ENCODE measurements at places on chromosomes 1 and 21. TPM values are rescaled to one million over a fixed set of nuclear protein-coding genes. Genes with fewer than 3 reads are reported as not detected.

Gene HSF2BP
- 4.3 TPM for total RNA-seq

Gene AXDND1
- total RNA-seq, result 3.6 TPM

Gene PRKCZ
- 9.6 TPM for total RNA-seq

Gene ID3
- 118 TPM for total RNA-seq

Gene RUNX3
- total RNA-seq, result 0.26 TPM

Gene EDN2
- total RNA-seq, result 3.6 TPM

- peaks cover 10% of the 10 kb centered on the region for H3K36me3 ChIP-seq
- no peak overlapping the region for H3K27ac ChIP-seq
Observed at GRCh38 chr1:100065183-100065968, 67.4 kb downstream of the SASS6 start.

GRCh38 chr21:26587736-26588201 lies 14.7 kb upstream of the CYYR1 start:
- H3K4me1 ChIP-seq, result no peaks in the 10 kb centered on the region
- no peak overlapping the region for H3K27ac ChIP-seq
- H3K27me3 ChIP-seq, result no peaks in the 10 kb centered on the region
- H3K36me3 ChIP-seq, result no peaks in the 10 kb centered on the region

- DNase-seq, result no peak
- H3K27me3 ChIP-seq, result no peaks in the 10 kb centered on the region
- H3K27ac ChIP-seq, result no peak overlapping the region
- H3K4me3 ChIP-seq, result no peak overlapping the region
- H3K4me1 ChIP-seq, result no peaks in the 10 kb centered on the region
Observed at GRCh38 chr1:193368302-193368701, 181.9 kb upstream of the B3GALT2 start.

DNA sequence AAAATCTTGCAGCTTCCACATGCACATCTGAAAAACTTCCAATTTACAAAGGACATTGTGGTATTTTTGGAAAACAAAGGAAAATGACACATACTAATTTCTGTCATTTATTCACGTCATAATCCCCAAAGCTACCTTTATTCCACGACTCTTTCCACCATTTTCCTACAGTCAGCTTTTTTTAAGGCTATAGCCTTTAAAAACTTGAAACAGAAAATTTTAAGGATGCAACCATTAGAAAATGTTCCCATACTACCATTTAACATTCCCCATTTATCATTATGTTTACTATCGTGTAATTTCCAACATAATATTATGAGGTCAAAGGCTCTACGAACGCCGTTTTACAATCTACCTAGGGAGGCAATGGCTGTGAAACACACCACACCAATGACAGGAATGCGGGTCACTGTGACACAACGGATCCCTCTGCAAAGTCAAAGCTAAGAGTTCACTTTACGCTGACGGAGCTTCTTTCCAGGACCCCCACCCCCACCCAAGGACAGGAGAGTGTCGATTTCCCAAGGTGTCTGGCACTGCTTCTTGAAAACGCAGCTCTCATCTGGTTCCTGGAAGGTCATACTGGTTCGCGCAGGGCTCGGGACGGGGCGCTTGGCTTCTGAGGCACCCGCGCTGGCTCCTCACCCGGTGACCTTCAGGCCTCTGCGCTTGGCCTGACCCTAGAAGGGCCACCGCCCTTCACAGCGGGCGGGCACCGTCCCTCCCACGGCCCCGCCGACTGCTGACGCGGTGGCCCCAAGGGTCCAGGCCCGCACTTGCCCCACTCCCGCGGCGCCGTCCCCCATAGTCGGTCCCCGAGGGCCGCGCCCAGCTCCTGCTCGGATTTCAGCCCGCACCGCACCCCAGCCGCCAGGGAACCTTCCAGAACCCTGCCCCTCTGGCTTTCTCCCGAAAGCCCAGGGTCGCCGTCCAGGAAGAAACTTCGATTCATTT lies 50.5 kb upstream of the ATF3 start:
- DNase-seq, result peak; percentile 66
- H3K27ac ChIP-seq, result peak overlapping the region; percentile 66
- peaks cover 16% of the 10 kb centered on the region for H3K4me1 ChIP-seq
- H3K36me3 ChIP-seq, result no peaks in the 10 kb centered on the region
- H3K27me3 ChIP-seq, result no peaks in the 10 kb centered on the region

GRCh38 chr1:9250411-9251381 lies 16.1 kb downstream of the H6PD start:
- no peaks in the 10 kb centered on the region for H3K36me3 ChIP-seq
- peaks cover 52% of the 10 kb centered on the region for H3K4me1 ChIP-seq
- no peak overlapping the region for H3K4me3 ChIP-seq
- H3K27ac ChIP-seq, result peak overlapping the region; percentile 71
- H3K27me3 ChIP-seq, result no peaks in the 10 kb centered on the region
- no peak for DNase-seq

GRCh38 chr1:169368406-169368769 lies 393 bp downstream of the BLZF1 start:
- H3K4me1 ChIP-seq, result peaks cover 16% of the 10 kb centered on the region
- DNase-seq, result peak; percentile 12
- H3K27me3 ChIP-seq, result no peaks in the 10 kb centered on the region

DNA sequence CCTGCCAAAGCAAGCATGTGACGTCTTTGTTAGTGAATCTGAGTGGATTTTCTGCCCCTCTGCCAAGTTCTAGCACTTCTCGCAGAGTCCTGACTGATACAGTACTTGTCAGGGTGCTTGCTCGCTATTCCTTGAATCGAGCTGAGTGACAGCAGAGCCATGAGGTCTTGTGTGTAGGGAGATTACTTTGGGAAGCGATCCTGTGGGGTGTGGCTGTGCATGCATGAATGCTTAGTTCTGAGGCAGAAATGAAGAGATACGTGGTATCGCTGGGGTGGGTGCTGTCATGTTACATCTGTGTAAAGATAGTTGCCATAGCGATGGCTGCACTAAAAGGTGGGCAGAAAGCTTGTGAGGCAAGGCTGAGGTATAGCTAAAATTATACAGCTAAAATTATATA lies 19.3 kb upstream of the DNAJC28 start:
- no peaks in the 10 kb centered on the region for H3K4me1 ChIP-seq
- DNase-seq, result no peak
- no peaks in the 10 kb centered on the region for H3K27me3 ChIP-seq
- H3K36me3 ChIP-seq, result no peaks in the 10 kb centered on the region

- H3K36me3 ChIP-seq, result no peaks in the 10 kb centered on the region
- no peak overlapping the region for H3K4me3 ChIP-seq
- H3K27me3 ChIP-seq, result no peaks in the 10 kb centered on the region
- no peak for DNase-seq
Observed at GRCh38 chr1:212520299-212520698, 87.6 kb downstream of the NENF start.

GRCh38 chr1:94236630-94237290 lies 624 bp downstream of the ARHGAP29 start:
- peak; percentile 47 for DNase-seq
- H3K36me3 ChIP-seq, result no peaks in the 10 kb centered on the region
- H3K4me1 ChIP-seq, result peaks cover 17% of the 10 kb centered on the region
- peak overlapping the region; percentile 90 for H3K27ac ChIP-seq
- peak overlapping the region; percentile 17 for H3K4me3 ChIP-seq
- no peaks in the 10 kb centered on the region for H3K27me3 ChIP-seq

DNA sequence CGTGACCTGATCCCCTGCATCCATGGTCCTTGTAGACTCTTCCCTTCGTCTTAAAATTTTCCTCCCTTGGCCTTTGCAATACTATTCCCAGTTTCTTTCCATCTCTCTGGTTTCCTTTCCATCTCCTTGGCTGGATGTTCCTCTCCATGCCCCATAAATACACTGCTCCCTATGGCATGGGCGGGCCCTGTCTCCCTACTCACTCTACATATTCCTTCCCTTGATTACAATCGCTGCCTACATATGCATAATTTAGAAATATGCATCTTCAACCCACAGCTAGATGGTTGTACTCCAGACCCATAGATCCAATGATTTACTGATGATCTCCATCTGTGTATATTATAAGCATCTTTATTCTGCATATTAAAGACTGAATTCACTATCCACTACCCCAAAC lies 405.0 kb downstream of the NTNG1 start:
- no peaks in the 10 kb centered on the region for H3K27me3 ChIP-seq
- no peak overlapping the region for H3K4me3 ChIP-seq
- H3K27ac ChIP-seq, result no peak overlapping the region
- no peak for DNase-seq
- no peaks in the 10 kb centered on the region for H3K36me3 ChIP-seq
- H3K4me1 ChIP-seq, result no peaks in the 10 kb centered on the region

GRCh38 chr1:13860031-13860430 lies 160.0 kb downstream of the PRDM2 start:
- H3K4me1 ChIP-seq, result no peaks in the 10 kb centered on the region
- no peak overlapping the region for H3K27ac ChIP-seq
- H3K36me3 ChIP-seq, result no peaks in the 10 kb centered on the region
- no peaks in the 10 kb centered on the region for H3K27me3 ChIP-seq
- DNase-seq, result no peak

DNA sequence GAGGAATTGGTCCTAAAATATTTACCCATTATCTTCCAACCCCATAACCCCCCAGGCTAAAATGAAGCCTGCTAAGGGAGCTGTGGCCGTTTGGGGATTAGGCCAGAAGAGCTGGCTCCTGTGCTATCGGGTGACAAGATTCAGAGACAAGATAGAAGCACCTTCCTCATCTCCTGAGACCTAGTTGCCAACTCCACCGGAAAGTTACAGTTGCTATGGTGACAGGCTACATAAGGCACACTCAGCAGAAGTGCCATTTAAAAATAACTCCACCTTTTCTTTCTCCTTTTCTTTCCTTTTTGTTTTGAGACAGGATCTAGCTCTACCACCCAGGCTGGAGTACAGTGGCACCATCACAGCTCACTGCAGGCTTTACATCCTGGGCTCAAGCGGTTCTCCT lies 43.6 kb upstream of the ROR1 start:
- H3K4me3 ChIP-seq, result no peak overlapping the region
- no peaks in the 10 kb centered on the region for H3K36me3 ChIP-seq
- no peaks in the 10 kb centered on the region for H3K4me1 ChIP-seq
- no peak overlapping the region for H3K27ac ChIP-seq
- no peaks in the 10 kb centered on the region for H3K27me3 ChIP-seq
- DNase-seq, result no peak

- no peaks in the 10 kb centered on the region for H3K36me3 ChIP-seq
- H3K27ac ChIP-seq, result no peak overlapping the region
- no peaks in the 10 kb centered on the region for H3K27me3 ChIP-seq
- DNase-seq, result no peak
Observed at GRCh38 chr1:170749549-170749948, 85.6 kb downstream of the PRRX1 start.

DNA sequence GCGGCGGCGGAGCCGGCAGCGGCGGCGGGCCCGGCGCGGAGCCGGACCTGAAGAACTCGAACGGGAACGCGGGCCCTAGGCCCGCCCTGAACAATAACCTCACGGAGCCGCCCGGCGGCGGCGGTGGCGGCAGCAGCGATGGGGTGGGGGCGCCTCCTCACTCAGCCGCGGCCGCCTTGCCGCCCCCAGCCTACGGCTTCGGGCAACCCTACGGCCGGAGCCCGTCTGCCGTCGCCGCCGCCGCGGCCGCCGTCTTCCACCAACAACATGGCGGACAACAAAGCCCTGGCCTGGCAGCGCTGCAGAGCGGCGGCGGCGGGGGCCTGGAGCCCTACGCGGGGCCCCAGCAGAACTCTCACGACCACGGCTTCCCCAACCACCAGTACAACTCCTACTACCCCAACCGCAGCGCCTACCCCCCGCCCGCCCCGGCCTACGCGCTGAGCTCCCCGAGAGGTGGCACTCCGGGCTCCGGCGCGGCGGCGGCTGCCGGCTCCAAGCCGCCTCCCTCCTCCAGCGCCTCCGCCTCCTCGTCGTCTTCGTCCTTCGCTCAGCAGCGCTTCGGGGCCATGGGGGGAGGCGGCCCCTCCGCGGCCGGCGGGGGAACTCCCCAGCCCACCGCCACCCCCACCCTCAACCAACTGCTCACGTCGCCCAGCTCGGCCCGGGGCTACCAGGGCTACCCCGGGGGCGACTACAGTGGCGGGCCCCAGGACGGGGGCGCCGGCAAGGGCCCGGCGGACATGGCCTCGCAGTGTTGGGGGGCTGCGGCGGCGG lies 1.0 kb downstream of the ARID1A start:
- H3K4me3 ChIP-seq, result peak overlapping the region; percentile 94
- H3K4me1 ChIP-seq, result peaks cover 62% of the 10 kb centered on the region
- no peaks in the 10 kb centered on the region for H3K36me3 ChIP-seq

GRCh38 chr1:119924948-119925898 lies 28.9 kb upstream of the ADAM30 start:
- no peak overlapping the region for H3K4me3 ChIP-seq
- H3K36me3 ChIP-seq, result no peaks in the 10 kb centered on the region
- H3K4me1 ChIP-seq, result no peaks in the 10 kb centered on the region
- H3K27me3 ChIP-seq, result no peaks in the 10 kb centered on the region
- DNase-seq, result no peak

GRCh38 chr1:248686815-248687214 lies 15.8 kb downstream of the OR14I1 start:
- no peak for DNase-seq
- H3K36me3 ChIP-seq, result no peaks in the 10 kb centered on the region
- no peak overlapping the region for H3K27ac ChIP-seq
- H3K4me3 ChIP-seq, result no peak overlapping the region
- no peaks in the 10 kb centered on the region for H3K27me3 ChIP-seq

GRCh38 chr1:100265562-100265930 lies 470 bp upstream of the RTCA start:
- H3K27me3 ChIP-seq, result no peaks in the 10 kb centered on the region
- H3K36me3 ChIP-seq, result no peaks in the 10 kb centered on the region
- DNase-seq, result peak; percentile 12
- H3K4me3 ChIP-seq, result peak overlapping the region; percentile 10

- H3K36me3 ChIP-seq, result peaks cover 10% of the 10 kb centered on the region
- peaks cover 15% of the 10 kb centered on the region for H3K4me1 ChIP-seq
- no peak for DNase-seq
- H3K4me3 ChIP-seq, result no peak overlapping the region
- no peak overlapping the region for H3K27ac ChIP-seq
Observed at GRCh38 chr1:15775706-15776105, 17.1 kb downstream of the FBLIM1 start.

- no peak overlapping the region for H3K4me3 ChIP-seq
- H3K36me3 ChIP-seq, result no peaks in the 10 kb centered on the region
- no peaks in the 10 kb centered on the region for H3K4me1 ChIP-seq
- H3K27me3 ChIP-seq, result no peaks in the 10 kb centered on the region
- DNase-seq, result no peak
- H3K27ac ChIP-seq, result no peak overlapping the region
Observed at GRCh38 chr1:110513511-110513910, 5.5 kb downstream of the KCNA10 start.

DNA sequence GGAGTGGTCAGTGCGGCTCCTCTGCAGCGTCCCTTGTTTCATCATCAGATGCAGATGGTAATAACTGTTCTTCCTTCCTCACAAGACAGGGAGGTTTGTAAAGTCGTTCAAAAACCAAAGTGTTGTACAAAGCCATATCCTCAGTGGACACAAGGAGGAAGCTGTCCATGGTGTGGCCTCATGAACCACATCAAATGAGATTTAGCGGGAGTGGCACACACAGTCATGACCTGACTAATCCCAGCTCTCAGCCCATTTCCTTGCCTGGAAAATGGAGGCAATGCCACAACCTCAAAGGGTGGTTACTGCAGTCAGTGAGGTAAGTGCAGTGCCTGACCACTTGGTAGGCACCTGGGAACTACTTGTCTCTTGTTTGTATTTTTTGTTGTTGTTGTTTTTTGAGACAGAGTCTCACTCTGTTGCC lies 13.4 kb downstream of the ENTREP3 start:
- peaks cover 2% of the 10 kb centered on the region for H3K36me3 ChIP-seq
- peaks cover 33% of the 10 kb centered on the region for H3K4me1 ChIP-seq
- no peak overlapping the region for H3K4me3 ChIP-seq
- H3K27me3 ChIP-seq, result no peaks in the 10 kb centered on the region
